ENCODE measurements at places on chromosomes 12 and 14.

DNA sequence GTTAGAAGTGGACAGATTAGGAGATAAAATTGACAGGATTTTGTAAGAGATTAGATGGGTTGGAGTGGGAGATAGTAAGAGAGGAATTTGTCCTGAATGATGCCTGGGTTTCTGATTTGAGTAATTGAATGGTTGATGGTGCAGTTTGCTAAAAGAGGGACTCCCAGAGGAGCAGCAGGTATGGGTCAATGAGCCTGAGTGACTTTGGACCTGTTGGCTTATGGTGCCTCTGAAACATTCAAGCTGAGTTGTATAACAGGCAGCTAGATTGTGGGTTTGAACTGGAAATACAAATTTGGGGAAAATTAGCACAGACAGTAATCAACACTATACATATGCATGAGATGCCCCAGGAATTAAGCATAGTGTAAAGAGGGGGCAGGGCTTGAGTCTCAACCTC is 16.7 kb upstream of the SYNDIG1L start:
- DNase-seq: no peak

DNA sequence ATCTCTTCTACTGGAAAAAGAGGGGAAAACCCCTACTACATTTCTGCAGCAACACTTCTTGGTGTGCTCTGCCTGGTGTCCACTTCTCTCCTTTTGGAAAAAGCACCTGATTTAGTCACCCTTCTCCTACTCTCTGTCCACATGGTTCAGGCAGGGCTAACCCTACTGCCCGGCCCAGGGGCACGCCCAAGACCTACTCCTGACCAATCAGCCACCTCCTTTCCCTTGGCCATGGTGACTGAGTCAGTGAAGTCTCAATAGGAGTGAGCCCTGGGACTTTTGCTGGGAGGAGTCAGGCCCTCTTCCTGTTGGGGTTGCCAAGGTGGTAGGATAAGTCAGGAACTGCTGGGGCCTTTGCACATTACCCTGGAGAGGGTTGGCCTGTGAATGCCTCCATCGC is 52.5 kb upstream of the MYL2 start:
- DNase-seq: no peak

DNA sequence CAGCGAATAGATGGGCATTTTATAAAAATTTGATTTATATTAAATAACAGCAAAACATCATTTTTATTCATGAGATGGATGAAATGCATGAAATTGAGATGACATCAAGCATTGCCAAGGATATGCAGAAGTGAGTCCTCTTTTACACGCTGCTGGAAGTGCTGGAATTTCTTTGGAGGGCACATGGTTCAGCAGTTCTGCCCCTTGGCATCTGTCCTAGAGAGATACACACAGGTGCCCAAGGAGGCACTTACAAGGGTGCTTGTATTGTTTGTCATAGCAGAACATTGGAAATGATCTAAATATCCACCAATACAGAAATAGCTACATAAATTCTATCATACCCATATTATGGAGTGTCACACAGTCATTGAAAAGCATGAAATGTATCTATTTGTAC is 441.1 kb upstream of the TMPO start:
- no peak for DNase-seq

DNA sequence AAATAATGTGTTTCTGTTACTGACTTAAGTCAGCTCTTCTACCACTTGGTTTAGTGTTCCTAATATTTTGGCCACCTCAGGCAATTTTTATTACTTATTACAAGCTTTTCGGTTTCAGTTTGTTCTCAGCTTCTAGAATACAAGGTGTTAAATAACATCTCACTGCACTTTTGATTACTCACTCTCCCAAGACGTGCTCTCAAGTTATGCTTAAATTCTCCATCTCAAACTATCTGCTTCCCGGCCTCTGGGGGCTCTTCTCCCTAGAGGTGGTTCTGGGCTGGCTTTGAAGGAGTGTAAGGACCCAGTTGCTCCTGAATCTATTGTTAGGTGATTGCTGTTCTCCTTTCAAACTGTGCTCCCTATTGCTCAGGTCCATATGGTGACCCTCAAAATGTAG is 193.9 kb upstream of the DDHD1 start:
- no peak for DNase-seq

- no peak for DNase-seq
Observed at GRCh38 chr12:67275380-67275913, 6.3 kb downstream of the CAND1 start.

DNA sequence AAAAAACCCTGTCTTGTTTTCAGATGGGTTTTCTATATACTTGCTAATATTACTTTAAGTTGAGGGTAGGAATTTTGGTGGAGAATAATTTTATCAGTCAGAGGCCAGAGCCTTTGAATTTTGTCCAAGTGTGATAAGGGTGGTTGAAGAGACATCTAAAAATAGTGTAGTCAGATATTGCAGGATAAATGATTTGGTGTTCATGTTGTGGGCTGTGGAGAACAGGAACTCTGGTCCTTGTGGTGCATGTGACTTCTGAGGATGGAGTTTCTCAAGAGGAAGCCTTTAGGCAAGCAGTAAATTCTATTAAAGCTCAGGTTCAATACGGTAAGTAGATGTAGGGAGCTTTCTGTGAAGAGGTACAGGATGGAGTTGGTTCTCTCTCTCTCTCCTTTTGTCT is 2.8 kb downstream of the ADAM21 start:
- no peak for DNase-seq

Data from NCI-H2081 treated with DMSO at 0.1 percent for 48 hours (cell line).